ENCODE measurements at places on chromosomes 16 and 17.

DNA sequence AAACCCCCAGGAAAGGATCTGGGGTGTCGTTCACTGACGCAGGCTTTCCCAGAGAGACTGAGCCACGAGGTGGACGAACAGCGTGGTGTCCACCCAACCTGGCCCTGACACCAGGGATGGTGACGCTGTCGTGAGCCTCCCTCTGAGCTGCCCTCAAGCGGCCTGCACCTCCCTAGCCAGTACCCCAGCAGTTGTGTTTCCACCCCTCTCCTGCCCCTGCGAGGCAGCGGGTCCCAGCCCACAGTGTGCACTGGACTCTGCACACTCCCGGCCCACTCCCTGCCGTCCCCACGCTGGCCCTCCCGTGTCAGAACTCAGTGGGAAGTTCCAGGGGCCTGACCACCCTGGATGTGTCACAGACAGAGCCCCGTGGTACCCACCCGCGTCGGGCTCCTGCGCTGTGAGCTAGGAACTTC is 39.8 kb downstream of the CBFA2T3 start:
- DNase-seq = no peak

DNA sequence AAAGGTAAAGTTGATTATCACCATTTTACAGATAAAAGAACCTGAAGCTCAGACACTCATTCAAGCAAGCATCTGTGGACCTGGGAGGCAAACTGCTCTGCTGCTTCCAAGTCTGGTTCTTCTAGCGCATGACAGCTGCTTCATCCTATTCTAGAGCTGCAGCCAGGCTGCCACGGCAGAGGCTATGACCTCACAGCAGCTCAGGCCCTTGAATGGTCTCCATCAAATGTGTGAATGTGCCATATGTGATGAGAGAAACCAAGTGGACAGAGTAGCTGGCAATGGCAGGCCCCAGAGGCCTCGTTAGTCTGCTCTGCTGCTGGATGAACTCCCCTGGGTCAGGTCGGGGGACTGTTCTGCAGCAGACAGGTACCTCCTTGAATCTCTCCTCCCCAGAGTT is 30.7 kb upstream of the FOXJ1 start:
- no peak for DNase-seq

DNA sequence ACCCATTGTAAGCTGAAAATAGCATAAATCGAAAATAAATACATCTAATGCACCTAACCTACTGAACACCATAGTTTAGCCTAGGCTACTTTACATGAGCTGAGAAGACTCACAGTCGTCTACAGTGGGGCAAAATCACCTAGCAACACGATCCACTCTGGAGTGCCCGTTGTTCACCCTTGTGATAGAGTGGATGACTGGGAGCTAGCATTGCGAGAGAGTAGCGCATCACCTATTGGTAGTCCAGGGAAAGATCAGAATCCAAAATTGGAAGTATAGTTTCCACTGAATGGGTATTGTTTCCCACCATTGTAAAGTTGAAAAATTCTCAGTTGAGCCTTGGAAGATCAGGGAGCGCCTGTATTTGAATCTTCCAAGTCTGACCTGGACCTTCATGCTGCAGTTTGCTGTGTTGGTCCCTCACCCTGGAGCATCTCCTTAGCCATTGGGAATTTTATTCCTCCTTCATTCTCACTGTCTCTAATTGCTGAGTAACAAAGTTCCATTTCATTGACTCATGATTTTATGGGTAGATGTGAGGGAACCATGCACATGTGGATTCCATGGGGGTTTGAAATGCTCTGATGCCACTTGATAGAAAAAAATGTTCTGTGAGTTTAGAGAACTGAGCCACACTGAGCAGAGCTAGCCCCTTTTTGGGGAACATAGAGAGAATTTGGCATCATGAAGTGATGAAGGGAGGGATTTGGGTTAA is 19.6 kb downstream of the AKAP1 start:
- DNase-seq = no peak

DNA sequence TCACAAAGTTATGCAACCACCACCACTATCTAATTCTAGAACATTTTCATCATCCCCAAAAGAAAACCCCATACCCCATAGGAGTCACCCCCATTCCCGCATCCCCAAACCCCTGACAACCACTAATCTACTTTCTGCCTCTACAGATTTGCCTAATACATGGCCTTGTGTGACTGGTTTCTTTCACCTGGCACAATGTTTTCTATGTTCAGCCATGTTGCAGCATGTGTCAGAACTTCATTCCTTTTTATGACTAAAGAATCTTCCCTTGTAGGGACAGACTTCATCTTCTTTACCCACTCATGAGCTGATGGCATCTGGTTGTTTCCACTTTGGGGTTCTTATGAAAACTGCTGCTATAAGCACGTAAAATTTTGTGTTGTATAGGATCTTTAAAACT is 34.6 kb downstream of the CYTH1 start:
- DNase-seq = no peak

- DNase-seq = no peak
Observed at GRCh38 chr16:24198807-24199533, 57.2 kb upstream of the CACNG3 start.

GRCh38 chr17:63543822-63544420 is 6.4 kb upstream of the DCAF7 start:
- no peak for DNase-seq

GRCh38 chr17:63439687-63440086 is 6.4 kb downstream of the CYB561 start:
- no peak for DNase-seq

DNA sequence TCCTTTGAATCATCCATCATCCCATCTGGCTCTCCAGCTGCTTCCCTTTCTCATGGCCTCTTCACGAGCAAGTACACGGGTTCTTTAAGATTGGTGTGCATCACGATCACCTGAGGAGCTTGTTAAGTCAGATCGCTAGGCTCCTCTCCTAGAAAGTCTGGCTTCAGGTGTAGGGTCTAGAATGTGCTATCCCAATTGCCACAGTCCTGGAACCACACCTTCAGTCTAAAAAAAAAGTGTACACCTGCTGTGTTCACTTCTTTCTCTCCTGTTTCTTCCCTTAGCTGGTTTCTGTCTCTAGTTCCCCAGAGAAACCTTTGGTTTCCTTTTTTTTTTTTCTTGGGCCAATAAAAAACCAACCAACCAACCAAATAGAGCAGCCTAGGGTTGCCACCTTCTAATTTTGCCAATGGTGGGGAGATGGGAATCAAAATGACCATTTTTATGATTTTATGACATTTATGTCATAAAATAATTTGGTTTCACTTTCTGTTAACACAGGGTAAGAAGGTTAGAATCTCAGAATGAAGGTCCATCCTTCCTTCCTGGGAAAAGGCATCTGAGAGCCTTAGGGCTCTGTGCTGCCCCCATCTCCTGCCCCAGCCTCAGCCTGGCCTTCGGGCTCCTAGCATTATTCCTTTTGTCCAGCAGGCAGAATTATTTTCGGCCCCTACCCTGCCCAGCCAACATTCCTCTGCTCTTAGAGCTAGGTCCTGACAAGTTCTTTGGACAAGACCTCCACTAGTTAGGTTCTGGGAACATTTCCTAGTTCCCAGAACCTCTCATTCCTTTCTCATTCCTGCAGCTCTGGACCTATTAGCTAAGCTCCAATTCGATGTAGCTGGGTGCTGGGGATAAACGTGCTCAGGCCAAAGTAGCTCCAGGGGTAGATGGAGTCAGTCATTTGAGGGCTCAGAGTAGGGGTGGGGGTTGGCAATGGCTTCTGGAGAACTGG is 1.9 kb upstream of the GGT6 start:
- DNase-seq = no peak

GRCh38 chr16:49858200-49859124 is 2.5 kb upstream of the ZNF423 start:
- DNase-seq = no peak

GRCh38 chr17:49358641-49359247 is 3.3 kb downstream of the ZNF652 start:
- DNase-seq = no peak

GRCh38 chr16:57003439-57004386 is 14.4 kb downstream of the NLRC5 start:
- no peak for DNase-seq

DNA sequence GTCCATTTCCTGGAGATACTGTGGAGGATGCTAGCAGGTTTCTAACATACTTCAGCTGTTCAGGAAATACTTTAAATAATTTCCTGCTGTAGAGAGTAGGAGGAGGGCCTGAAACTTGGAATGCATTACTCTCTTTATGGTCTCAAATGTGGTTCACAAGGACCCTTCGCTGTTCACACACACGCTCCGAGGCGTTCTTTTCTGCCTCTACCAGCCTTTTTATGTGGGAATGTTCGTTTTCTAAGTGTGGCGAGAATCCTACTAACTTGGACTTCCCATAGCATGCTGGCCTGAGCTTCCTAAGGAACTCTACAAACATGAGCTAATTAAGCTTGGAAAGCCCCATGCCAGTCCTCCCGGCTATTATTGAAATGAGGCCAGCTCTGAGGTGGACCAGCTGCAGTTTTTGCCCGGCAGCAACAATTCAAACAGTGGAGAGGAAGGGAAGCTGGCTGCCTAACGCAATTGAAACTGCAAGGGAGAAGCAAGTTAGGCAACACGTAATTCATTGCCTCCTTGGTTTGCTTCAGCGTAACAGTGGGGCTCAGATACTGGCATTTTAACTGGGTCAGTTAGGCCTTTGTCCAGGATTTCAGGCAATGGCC is 18.9 kb downstream of the KPNA2 start:
- no peak for DNase-seq

- DNase-seq = no peak
Observed at GRCh38 chr16:57725151-57725550, 10.4 kb upstream of the KATNB1 start.

- no peak for DNase-seq
Observed at GRCh38 chr16:51757505-51757904, 606.4 kb upstream of the SALL1 start.

- no peak for DNase-seq
Observed at GRCh38 chr16:51392521-51393187, 241.6 kb upstream of the SALL1 start.

- peak; percentile 51 for DNase-seq
Observed at GRCh38 chr17:82030470-82031302, 792 bp upstream of the RAC3 start.

DNA sequence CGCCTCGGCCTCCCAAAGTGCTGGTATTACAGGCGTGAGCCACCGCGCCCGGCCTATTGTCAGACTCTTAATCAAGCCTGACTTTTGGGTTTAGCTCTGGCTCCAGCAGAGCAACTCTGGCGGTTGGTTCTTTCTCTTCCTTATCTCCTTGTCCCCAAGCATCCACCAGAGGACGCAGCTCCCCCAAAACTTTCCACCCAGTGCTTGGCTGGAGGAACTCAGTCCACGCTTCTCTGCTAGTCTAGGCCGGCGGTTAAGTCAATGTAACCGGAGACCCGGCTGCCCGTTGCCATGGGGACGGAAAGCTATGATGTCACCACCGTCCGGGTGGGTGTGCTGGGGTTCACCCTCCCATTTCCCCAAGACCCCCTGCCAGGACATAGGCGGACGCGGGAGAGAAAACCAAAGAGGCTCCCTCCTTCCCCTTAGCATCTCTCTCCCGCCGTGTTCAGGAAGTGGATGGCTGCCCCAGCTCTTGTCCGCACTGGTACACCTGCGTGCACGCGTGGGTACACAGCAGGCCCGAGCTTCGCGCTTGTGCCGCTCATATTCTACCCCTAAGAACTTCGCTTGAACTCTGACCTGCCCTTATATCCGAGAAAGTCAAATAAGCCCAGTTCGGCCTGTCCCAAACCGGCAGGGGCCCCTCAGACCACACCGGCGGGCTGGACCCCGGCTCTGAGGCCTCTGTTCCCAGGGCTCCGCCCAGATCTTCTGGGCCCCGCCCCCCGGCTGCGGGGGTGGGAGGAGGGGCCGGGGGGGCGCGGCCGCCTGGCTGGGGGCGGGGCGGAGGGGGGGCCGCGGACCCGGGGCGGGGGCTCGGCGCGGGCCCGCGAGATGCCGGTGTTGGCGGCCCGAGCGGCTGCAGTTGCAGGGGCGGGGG is at the start of gene RND2:
RND2 (plus strand) TSS at position 825 of the 883 bp plus-strand sequence. CDS start 117 bp downstream, outside the sequence.
- no peak for DNase-seq

DNA sequence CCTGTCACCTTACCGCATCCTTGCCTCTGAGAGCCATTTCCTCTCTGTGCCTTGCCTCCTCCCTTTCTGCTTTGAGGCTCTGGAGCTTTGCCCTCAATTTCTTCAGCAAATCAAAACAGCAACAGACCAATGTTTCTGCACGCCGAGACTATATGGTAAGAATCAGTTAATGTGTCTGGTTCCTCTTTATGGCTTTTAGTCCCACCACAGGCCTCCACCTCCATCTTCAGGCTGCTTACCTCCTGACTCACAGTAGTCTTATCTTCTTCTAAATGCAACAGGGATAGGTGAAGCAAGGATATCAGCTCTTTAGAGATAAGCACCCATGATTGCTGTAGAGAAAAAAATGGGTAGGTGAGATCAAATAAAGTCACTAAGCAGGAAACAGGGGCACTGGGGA is 9.2 kb upstream of the ALDOC start:
- DNase-seq = no peak

DNA sequence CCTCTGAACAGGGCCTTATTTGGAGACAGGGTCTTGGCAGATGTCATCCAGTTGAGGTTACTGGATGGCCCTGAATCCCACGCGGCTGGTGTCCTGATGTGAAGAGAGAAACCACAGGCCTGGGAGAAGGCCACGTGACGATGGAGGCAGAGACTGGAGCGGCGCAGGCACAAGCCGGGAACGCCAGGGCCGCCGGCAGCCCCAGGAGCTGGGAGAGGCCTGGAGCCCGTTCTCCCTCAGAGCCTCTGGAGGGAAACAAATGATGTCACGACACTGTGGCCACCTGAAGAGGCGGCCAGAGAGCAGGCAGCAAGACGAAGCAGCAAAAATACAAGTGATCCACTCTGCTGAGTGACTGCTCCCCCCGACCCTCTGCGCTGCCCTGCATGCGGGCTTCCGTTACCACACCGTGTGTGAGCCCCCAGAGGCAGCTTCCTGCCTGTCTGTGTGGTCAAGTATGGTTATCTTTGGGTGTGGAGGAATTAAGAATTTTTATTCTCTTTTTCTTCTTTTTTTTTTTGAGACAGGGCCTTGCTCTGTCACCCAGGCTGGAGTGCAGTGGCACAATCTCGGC is 11.6 kb downstream of the CD7 start:
- DNase-seq = no peak

- DNase-seq = no peak
Observed at GRCh38 chr16:79104567-79104966, 496.0 kb downstream of the MAF start.

GRCh38 chr17:16438173-16438556 is 22.8 kb downstream of the TRPV2 start:
- no peak for DNase-seq
